ENCODE measurements at places on chromosomes 16 and 17.
A peak's percentile ranks its signal among the peaks of the same experiment; 100 is the strongest.

DNA sequence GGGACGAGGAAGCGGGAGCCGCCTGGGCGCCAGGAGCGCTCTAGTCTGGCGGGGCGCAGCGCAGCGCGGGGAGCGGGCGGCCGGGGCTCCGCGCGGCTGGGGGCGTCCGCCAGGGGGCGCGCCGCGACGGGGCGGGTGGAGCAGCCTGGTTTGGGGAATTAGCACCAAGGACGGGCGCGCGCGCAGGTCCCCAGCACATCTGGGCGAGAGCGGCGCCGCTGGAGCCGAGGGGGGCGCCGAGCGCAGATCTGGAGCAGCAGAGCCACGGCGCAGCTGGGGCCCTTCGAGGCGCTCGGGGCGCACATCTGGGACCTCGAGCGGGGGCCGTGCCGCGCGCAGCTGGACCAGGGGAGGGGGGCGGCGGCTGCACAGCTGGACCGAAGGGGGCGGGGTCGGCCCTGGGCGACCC is at the start of gene NXPH3:
NXPH3 (plus strand) TSS at position 193 of the 409 bp plus-strand sequence. CDS start 349 bp downstream, outside the sequence.
- peak; percentile 47 for DNase-seq

- peak; percentile 36 for DNase-seq
Measured at GRCh38 chr17:72117535-72118334, 3.1 kb upstream of the SOX9 start.

GRCh38 chr17:53950207-53950857 is 127.6 kb downstream of the KIF2B start:
- no peak for DNase-seq

DNA sequence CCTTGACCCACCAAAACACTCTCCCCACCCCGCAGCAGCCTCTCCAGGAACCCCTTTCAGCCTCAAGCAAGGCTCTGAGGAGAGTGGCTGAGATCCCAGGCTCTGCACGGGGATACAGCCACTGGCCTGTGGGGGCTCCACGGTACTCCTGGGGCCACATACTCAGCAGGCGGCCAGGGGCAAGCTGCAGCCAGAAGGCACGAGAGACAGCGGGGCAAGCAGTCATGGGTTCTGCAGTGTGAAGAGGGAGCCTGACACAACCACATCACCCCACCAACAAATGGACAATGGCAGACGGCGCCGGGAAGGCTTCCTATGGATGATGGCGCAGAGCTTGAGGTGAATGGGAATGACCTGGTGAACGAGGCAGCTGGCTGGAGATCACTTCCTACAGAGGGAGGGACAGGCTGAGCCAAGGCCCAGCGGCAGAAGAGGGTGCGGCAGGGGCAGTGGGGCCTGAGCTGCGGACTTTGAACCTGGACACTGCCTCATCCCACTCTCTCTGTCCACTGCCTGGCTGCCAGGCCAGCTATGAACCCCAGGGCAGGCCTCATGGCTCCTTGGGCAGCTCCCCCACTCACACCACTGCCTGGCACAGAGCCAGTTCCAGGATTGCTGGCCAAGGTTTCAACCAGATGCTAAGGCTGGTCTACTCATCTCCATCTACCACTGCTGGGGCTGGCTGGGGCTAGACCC is 10.8 kb upstream of the BCAR1 start:
- peak; percentile 61 for DNase-seq

- DNase-seq = no peak
Measured at GRCh38 chr16:14101415-14101814, 30.3 kb downstream of the MRTFB start.

GRCh38 chr16:80614908-80615671 is 74.3 kb downstream of the DYNLRB2 start:
- DNase-seq = no peak

- DNase-seq = no peak
Measured at GRCh38 chr16:17325476-17326143, 145.2 kb downstream of the XYLT1 start.

GRCh38 chr16:64809876-64810629 is 311.8 kb downstream of the CDH11 start:
- DNase-seq = no peak

GRCh38 chr17:30558686-30559545 is 81.7 kb downstream of the GOSR1 start:
- no peak for DNase-seq

- DNase-seq = no peak
Measured at GRCh38 chr16:13306161-13306995, 405.0 kb downstream of the SHISA9 start.

- DNase-seq = no peak
Measured at GRCh38 chr17:3033248-3033640, 30.2 kb downstream of the OR1D5 start.

DNA sequence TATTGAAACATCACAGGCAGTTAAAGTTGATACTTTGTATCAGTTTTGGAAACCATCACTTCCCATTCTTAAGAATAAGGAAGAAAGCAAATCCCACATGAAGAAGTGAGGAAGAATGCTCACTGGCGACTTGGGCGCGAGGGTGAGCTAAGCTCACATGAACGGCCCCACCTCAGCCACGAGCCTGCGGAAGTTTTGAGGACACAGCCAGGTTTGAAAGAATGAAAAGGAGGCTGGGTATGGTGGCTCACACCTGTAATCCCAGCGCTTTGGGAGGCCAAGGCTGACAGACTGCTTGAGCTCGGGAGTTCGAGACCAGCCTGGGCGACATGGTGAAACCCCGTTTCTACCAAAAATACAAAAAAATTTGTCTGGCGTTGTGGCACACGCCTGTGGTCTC is 110.3 kb upstream of the CHMP6 start:
- no peak for DNase-seq

- no peak for DNase-seq
Measured at GRCh38 chr16:8819411-8820034, 21.9 kb downstream of the PMM2 start.

DNA sequence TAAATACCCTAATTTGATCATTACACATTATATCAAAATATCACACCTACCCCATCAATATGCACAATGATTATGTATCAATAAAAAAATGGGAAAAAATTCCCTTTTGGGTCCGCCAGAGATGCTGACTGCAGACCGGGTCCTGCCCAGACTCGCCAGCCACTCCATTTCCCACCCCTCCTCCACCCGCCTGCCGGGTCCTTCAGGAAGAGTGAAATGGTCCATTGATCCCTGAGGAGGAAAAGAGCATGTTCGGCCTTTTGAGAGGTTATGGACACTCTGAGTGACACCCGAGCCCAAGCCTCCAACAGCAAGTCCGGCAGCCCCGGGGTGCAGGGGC is 123.9 kb upstream of the ZFHX3 start:
- no peak for DNase-seq

DNA sequence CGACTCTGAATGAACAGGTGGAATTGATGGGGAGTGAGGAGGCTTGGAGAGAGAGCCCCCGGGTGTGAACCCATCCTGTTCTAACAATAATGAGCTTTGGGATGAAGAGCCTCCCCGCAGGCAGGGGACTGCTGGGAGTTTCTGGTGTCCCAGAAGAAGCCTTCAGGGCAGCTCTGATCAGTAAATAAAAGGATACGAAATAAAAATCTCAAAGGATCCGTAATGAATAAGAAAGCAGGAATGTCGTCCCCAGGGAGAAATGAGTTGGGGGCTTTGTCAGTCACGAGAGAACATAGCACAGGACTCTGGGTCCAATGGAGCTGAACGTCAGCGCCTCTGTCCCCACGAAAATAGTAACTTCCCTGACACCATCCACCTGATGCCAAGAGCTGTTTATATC is 113.4 kb downstream of the PITPNC1 start:
- peak; percentile 45 for DNase-seq

DNA sequence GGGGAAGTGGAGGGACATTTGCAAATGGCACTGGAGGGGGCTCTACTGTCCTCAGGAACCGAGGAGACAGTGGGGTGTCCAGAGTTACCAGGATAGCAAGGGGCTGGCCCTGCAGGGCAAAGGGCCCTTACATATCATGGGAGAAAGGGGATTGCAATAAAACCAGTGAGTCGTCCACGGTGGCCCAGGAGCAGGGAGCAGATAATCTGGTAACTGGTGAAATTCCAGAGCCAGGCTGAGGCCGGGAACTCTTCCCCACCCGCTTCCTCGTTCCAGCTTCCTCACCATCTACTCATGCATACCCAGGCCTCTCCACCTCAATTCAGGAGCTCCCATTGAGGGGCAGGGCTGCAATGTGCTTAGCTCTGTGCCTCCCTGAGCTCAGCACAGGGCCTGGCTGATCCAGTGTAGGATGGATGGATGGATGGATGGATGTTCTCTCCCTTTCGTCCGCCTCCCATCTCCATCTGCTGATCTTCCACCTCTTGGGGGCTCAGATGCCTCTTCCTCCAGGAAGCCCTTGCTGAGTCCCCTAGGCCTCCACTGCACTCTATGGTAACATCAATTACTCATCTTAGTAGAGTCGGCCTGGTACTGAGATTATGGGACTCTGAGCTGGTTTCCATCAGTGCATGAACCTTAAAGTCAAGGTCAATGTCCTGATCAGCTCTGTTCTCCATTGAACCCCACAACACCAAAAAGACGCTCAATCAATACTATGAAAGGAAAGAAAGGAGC is 41.2 kb upstream of the NDRG4 start:
- no peak for DNase-seq

- no peak for DNase-seq
Measured at GRCh38 chr16:64416216-64417005, 705.5 kb downstream of the CDH11 start.

- no peak for DNase-seq
Measured at GRCh38 chr16:87728026-87728425, 37.8 kb downstream of the KLHDC4 start.

GRCh38 chr17:36509272-36509985 is 22.9 kb downstream of the ZNHIT3 start:
- no peak for DNase-seq

GRCh38 chr17:36715951-36716350 is 114.6 kb downstream of the MRM1 start:
- DNase-seq = no peak

DNA sequence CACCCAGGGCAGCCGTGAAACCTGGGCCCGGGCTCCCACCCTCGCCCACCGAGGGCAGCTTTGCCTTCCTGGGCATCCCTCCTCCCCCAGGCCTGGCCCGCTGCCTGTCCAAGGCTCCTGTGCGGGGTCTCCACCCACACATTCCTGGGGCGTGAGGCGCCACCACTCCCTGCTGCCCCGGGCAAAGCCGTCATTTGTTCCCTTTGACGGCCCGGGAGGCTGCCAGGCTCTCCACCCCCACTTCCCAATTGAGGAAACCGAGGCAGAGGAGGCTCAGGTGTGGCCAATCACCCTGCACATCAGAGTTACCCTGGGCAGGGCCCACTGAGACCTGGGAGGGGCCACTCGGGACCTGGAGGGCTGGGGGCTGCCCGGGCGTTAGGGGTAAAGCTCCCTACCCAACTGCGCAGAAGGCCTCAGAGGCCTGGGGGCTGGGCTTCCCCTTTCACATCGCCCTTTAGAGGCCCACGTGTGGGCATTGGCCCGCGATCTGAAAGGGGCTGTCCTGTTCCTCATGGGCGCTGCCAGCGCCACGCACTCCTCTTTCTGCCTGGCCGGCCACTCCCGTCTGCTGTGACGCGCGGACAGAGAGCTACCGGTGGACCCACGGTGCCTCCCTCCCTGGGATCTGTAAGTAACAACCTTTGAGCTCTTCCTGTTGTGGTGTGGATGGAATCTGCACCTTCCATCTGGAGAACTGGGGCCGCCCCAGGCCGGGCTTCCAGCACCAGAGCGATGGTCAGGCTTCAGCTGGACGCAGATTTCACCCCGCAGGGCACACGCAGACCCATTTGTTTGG is at the start of gene MSLN:
MSLN (plus strand) TSS at position 190 of the 799 bp plus-strand sequence. CDS start 1,947 bp downstream, outside the sequence.
- no peak for DNase-seq

- DNase-seq = no peak
Measured at GRCh38 chr17:79223471-79223870, 148.8 kb downstream of the ENGASE start.

DNA sequence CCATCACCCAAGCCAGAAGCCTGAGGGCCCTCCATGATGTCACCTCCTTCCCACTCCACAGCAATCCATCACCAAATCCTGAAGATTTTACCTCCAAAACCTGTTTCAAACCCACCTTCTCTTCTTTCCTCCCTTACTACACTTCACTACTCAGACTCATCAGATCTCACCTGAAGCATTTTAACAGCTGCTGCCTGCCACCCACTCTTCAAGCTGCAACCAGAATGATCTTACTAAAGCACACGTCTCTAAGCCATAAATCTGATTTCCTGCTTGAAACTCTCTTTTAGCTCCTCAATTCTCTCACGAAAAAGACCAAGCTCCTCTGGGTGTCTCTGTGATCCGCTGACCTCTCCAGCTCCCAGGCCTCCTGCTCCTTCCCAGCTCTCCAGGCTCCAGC is 46.5 kb downstream of the CDK5R1 start:
- no peak for DNase-seq

DNA sequence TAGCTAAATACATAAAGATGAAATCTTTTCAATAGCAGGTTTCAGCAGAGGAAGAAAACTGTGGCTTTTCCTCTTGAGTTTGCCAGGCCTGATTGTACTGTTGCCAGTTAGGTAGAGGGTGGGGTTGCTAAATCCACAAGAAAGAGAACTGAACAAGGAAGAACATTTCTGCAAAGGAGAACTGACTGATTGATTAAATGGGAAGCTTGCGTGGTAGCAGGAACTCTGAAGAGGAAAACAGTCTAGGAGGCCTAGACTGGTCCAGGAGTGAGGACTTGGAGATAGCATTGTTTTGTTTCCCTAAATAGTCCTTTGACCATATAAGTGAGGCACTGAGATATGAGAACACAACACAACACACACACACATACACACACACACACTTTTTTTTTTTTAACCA is 18.8 kb downstream of the LRRC36 start:
- no peak for DNase-seq

- DNase-seq = no peak
Measured at GRCh38 chr17:66491213-66491612, 188.8 kb downstream of the PRKCA start.

Measured in body of pancreas (tissue), 4 donors.